Hematopoietic multipotent progenitor cell treated with erythropoietin and hydrocortisone succinate and interleukin-3 and kit ligand, for 17 days (in vitro differentiated cells): ENCODE measurements at places on chromosomes 16 and 17.

- DNase-seq, result no peak
These were observed 211.7 kb downstream of the XYLT1 start for GRCh38 chr16:17258848-17259713.

GRCh38 chr16:48852951-48853350 is 243.0 kb upstream of the N4BP1 start:
- DNase-seq, result no peak

DNA sequence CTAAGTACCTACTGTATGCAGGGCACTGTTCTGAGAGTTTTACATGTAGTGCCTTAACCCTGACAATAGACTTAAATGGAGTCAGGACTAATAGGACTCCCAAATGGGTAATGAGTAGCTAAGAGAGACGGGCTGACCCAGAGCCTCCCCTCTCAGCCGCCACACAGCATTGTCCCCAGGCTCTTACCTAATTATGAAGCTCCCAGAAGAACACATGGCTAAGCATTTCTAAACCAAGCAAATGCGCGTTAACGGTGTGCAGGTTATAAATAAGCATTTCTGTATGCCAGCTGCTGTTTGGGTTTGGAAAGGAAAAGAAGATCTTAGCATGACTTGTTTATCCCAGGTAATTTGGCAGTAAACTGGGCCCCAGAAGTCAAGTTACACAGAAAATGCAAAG is 14.3 kb downstream of the KATNIP start:
- DNase-seq, result no peak

DNA sequence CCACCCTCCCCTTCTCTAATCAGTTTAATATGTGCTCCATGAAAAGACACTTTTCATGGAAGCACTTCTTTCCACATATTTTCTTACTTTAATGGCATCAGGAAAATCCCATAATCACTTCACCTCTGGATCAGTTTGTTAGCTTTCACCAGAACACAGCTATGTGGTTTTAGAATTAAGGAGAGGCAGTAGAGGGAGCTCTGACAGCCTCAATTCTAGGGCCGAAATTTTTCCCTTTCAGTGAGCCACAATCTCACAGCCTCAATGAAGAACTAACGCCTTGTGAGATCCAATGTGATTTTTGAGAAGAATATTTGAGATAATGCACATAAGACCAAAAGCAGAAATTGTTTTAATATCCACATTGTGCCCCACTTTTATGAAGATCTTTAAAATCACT is 1494.0 kb upstream of the CDH8 start:
- no peak for DNase-seq

DNA sequence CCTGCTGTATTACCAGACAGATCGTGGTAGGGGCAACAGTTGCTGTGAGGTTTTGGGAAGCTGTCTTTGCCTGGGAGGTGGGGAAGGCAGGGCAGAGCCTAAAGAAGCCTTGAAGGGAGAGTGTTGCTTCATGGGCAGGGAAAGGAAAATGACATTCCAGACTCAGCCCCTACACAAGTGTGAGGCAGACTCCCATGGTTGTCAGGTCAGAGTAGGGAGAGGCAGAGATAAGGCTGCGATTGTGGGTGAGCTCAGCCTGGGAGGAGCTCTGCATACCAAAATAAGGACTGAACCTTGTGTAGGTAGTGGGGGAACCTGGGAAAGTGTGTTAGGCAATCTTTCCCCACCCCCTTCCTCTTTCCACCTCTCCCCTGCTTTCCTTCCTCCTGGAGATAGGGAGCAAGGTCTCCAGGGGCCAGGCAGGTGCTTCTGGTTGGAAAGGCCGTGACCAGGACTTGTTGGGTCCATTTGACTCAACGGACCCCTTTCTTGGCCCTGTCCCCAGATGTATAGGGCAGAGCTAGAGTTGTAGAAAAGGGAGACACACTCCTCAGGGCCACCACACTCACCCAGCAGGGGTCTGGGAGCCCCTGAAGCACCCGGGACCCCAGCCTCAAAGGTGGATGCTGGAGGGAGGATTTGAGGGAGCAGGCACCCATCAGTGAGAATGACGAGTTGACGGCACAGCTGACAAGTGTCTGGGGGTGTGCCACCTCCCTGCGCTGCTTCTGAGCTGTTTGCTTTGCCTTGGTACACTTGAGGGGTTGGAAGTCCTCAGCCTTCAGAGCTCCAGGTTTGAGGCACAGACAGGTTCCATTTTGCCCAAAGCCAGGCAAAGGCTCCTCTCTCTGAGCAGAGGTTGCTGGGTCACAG is 18.5 kb upstream of the TOB1 start:
- DNase-seq, result no peak

DNA sequence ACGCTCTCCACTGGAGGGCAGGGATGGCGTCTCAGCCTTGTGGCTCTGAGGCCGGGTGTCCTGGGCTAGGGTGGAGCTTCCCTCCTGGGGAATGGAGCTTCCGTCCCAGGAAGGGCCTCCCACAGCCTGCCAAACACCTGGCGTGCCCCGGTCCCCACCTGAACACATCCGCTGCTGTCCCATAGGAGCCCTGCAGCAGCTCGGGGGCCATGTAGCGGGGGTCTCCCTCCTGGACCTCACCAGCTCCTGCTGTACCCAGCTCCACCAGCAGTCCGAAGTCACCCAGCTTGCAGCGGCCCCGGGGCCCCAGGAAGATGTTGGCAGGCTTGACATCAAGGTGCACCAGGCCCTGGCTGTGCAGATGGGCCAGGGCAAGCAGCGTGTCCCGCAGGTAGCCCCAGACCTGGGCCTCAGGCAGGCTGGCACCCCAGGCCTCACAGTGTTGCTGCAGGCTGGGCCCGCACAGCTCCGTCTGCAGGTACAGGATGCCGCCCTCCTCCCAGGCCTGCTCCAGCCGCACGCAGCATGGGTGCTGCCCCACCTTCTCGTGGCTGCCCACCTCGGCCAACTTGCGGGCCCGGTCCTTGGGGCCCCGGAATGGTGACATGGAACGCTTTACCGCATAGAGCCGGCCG is 5.0 kb downstream of the PKMYT1 start:
- DNase-seq, result no peak

- no peak for DNase-seq
These were observed 11.6 kb downstream of the ST6GALNAC1 start for GRCh38 chr17:76631821-76632565.

- no peak for DNase-seq
These were observed 39.0 kb upstream of the SEC14L1 start for GRCh38 chr17:77101521-77102410.

- peak; percentile 63 for DNase-seq
These were observed 11.2 kb downstream of the GALK1 start for GRCh38 chr17:75753514-75754377.

GRCh38 chr17:16980813-16981731 is 9.2 kb upstream of the TNFRSF13B start:
- DNase-seq, result no peak

GRCh38 chr17:50466371-50467113 is 2.1 kb downstream of the CHAD start:
- DNase-seq, result no peak

GRCh38 chr17:7383371-7383741 is 2.5 kb downstream of the TNK1 start:
- DNase-seq, result no peak

DNA sequence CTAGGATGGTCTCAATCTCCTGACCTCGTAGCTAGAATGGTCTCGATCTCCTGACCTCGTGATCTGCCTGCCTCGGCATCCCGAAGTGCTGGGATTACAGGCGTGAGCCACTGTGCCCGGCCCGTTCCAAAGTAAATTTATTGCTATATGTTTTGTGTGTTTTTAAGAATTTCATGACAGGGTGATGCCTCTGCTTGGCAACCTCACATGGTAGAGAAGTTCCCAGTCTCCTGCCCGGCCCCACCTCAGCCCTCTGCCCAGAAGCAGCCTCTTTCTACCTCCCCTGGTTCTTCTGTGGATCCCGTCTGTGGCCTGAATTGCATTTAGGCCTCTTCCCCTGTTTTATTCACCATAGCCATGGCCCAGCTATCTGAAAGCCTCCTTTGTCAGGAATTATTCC is 55.0 kb downstream of the B9D1 start:
- DNase-seq, result no peak

DNA sequence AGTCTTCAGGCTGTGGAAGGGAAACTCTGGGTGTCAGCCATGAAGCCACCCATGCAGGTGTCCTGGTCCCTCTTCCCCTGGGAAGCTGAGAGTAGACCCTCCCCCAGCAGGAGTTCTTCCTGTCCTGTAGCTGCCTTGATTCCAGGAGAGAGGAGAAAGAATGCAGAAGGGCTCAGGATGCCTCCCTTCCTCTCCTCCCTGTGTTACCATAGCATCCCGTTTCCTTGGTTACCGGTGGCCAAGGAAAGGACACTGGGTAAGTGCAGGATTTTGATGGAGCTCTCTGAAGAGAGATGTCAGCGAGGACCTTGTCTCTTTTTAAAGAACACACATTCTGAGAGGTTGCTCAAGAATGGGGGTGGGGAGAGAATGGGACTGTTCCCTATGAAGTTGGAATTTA is 304.1 kb upstream of the N4BP1 start:
- DNase-seq, result no peak

DNA sequence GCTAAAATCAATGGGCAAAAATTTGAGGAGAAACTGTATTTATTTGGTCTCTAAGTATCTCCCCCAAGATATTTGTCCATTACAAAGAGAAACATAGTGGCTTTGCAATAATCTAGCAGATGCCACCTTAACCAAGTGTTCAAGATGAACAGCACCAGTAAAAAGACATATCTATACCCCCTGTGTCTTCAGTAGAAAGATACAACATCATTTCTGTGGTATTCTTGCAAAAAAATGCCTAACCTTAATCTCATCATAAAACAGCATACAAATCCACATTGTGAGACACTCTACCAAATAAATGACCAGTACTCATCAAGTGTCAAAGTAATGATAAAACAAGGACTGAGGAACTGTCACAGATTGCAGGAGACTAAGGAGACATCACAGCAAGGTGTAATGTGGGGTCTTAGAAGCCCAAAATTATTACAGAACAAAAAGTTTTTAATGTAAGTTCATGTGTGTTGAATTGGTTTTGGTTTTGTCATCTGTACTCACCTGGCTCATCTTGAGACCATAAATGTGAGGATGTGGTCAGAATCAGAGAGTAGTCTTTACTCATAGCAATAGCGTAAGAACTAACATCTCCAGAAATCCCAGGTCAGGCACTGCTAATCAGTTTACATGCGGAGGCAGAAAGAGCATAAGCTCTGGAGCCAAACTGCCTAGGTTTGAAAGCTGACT is 77.2 kb downstream of the AATF start:
- DNase-seq, result no peak

- no peak for DNase-seq
These were observed 210.1 kb upstream of the MAF start for GRCh38 chr16:79810449-79811189.

- DNase-seq, result no peak
These were observed 65.7 kb upstream of the BCAR1 start for GRCh38 chr16:75317101-75317522.

DNA sequence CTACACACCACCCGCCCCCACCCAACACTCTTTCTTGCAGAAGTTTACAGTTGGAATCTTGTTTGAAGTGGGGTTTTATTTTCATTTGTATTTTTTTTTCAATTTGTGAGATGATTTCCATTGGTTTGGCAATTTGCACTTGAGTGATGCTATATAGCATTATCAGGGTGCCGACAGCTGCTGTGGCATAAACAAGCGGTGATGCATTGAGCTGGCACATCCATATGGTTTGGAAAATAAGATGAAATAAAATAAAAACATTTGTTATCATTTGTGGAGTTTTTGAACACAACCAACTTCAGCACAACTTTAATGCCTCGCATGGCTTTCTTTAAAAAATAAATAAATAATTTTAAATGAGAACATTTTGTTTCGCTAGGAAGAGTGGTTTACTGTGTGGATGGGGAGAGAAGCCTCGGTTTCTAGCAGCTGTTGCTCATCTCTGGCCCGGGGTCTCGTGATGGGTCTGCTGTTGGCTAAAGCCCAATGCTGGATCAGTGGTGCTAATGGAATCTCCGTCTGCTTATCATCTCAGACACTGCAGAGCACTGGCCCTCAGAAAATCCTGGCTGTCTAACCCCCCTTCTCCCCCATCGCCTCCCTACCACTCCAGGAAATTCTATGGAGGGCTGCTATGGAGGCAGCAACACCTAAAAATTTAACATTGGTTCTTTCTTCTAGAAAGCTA is 192.3 kb upstream of the MAF start:
- no peak for DNase-seq

DNA sequence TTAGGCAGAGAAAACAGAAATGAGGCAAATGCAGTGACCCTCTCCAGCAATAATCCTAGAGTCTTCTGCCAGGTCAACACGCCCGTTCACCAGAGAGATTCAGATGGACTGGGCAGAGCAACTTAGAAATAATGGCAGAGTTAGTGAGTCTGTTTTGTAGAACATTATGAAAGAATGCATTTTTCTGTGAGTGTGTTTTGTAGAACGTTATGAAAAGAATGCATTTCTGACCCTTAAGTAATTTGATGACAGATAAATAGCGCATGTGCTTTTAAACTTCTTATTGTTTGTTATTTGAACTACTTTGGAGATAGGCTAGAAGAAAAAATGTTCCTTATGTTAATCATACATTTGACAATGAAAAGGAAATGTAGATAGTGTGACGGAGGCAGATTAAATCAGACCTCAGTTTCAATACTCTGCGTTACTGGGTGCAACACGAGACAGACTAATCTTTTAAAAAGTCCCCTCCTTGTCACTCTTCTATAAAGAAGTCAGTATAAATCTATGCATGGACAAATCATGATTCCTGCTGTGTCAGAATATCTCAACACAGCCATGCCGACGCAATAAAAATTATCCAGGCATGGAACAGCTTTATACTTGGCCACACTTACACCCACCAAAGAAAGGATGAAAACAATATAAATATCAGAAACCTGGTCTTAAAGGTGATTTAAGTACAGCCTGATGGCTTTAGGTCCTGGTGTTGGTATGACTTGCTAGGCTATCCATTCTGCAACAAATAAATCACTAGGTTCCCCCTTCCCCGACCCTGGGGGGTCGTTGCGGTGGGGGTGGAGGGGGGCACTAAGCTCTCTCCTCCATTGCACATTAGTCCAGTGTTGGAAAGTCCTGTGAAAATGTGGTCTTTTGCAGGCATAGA is 47.8 kb downstream of the MARCHF10 start:
- no peak for DNase-seq

DNA sequence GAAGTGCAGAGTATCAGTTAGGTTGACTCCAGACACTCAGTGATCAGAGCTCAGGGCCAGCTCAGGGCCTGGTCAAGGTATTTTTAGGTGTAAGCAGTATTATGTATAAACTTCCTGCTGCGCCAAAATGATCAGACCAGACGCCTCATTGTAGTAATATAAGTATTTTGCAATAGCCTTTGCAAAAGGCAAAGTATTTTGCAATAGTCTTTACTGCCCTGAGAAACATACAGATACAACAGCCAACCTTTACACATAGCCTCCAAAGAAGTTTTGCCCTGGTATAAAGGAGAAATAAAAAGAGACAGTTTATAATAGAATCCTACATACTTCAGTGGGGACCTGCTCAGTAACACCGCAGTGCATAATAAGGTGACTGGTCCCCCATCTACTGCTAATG is 333.0 kb upstream of the EEF2KMT start:
- DNase-seq, result no peak
